ENCODE measurements at places on chromosomes 2 and 18.

DNA sequence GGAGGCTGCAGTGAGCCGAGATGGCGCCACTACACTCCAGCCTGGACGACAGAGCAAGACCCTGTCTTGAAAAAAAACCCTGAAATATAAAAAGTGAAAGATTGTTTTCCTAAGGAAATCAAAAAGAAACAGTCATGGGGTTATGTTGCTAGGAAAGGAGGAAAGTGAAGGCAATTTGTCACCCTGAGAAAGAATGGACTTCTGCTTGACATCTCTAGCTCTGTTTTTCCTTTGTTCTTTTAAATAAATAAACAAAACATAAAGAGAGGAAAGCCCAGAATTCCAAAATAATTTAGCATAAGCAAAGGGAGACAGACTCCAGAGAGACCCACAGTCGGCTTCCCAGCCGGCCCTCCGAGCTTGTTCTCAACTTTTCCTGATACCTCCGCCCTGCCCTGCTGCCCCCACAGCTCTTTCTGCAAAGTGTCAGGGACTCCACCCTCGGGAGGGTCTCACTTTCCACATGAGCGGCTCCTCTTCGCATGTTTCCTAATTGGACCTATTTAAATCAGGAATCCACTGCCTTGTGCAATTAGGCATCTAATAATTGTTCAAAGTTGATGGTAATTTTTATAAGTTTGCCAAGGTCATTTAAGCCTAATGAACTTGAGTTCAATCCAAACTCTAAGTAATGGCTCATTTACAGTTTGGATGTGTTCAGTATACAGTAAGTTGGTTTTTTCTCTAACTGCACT is 49.8 kb upstream of the COPS8 start:
- no peak for DNase-seq

GRCh38 chr2:231583982-231584381 is 8.7 kb upstream of the TEX44 start:
- no peak for DNase-seq

DNA sequence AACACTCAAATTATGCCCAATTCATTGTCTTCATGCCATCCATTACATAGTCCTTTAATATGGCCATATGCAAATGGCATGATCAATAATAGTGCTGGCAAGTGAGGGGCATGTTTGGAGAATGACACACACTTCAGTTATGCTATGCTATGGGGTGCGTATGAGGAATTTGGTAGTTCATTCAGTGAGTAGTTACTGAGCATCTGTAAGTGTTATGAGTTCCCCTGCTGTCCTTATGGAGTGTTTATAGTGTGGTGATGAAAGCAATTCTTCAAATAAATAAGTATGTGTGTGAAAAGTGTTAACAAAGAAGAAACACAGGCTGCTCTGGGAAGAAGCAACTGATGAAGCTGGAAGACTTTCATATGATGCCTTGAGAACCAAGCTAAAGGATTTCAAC is 383.7 kb upstream of the SLC14A2 start:
- DNase-seq, result no peak

DNA sequence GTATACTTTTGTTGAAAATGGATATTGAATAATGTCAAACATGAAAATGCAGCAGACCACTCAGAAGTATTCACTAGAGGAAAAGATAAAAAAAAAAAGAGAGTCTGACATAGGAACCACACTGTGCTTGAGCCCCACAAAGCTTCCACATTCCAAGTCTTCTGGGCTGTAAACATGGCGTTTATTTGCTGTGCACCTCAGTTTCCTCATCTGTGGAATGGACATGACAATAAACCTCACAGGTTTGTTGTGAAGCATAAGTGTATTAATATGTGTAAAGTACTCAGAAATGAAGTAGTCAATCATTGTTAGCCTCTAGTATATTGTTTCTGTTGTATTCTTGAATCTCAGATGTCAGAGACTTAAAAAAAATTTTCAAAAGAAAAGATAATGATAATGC is 525.8 kb upstream of the NRP2 start:
- no peak for DNase-seq

DNA sequence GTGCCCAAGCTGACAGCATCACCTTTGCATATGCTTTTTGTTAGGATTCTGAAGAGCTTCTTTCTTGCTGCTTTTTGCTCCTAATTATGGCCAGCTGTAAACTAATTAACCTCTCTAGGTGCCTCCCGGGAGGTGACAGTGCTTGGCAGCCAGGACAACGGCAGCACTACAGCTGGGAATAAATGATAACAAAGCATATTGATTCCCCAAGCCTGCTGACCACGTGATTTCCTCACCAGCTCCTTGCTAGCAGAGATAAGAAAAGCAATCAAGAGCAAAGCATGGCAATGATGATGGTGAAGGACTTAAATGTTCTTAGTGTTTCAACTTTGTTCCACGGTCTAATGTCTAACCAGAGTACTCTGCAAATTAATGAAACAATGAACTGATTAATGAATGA is 1074.4 kb upstream of the GYPC start:
- no peak for DNase-seq

- no peak for DNase-seq
Measured at GRCh38 chr18:58580078-58580477, 48.8 kb downstream of the ALPK2 start.

GRCh38 chr2:105809097-105809473 is 64.4 kb downstream of the NCK2 start:
- DNase-seq, result no peak

DNA sequence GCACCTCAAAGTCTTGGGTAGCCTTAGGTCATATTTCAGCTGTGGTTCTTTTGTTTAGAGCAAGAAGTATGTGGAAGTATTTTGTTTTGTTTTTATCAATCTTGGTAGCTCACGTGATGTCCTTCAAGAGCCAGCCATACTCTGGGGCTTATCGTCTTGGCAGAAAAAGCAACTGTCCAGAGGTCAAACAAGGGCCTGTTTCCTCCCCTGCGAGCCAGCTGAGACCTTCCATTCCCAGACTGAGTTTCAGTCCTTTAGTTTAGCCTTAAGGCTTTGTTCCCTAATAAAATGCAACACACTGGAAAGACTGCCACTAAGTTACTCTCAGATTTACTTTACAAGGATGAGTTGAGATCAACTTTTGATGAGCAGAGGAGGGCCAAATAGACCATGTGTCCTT is 63.5 kb downstream of the TXNL1 start:
- no peak for DNase-seq

DNA sequence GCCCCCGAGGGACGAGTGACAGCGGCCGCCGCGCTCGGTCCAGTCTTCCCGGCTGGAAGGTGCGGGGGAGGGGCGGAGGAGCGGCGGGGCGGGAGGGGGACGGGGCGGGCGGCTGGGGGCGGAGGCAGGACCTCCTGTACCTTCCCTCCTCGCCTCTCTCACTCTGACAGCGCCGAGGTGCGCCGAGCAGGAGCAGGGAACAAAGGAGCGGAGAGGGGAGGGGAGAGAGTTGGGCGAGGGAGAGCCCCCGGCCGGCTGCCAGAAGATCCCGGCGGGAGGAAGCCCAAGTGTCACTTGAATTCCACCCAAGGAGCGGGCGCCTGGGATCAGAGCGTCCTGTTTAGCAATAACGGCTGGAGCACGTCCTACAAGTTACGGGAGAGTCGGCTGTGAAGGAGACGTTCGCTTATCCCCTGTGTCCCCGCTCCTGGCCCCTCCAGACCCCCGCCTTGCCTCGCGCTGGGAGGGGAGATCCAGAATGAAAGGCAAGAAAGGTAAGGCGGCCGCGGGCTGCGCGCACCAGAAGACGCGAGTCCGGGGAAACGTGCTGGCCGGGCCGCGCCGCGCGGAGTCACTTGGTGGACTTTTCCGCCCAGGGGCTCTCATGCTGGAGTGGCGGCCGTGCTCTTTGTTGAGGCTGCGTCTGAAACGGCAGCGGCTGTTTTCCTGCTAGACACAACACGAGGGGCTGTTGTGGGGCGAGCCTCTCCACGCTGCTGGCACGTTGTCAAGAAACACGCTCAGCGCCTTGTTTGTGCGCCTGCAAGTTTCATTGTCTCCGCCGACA is at the start of gene TGIF1:
TGIF1 (plus strand) TSS at position 161 of the 787 bp plus-strand sequence; CDS start at position 479, 318 bp downstream.
- DNase-seq, result peak; percentile 56

- no peak for DNase-seq
Measured at GRCh38 chr2:1854729-1855547, 110.6 kb upstream of the PXDN start.

DNA sequence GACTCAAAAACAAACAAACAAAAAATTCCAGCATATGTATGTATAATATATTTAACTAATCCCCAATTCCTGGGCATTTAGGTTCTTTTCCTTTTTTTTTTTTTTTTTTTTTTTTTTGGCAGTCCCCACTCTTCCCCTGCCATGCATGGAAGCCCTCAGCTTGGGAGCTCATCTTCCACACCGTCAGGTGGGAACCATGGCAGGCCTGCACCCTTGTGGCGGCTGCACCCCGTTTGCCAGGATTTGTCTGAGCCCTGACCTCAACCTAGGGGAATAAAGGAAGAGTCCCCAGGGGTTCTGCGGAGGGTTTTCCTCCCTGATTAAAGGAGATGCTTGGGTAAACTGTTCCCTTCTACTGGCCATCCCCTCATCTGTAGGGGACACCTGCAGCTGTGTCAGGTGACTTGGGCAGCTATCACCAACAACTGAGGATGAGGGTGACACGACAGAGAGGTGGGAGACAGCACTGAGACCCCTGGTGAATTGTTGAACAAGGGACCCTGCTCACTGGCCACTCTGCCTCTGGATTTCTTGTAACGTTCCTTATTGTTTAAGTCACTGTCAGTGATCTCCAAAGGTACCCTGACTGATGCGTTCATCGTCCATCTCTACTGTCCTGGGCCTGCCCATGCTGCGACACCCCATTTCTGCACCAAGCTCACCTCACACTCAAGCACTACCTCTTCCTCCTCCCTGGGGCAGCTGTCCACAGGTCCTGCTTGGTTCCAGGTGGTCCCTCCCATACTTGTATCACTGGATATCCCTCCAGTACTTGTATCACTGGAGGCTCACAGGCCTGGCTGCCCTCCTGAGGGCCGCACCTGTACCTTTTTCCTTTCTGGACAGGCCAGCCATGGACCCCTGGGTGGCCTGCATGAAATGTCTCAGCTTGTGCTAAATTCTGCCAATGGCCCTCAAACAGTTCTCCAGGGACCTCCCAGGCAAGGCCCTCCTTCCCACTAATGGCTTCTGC is 14.5 kb downstream of the TMEM185B start:
- DNase-seq, result no peak

DNA sequence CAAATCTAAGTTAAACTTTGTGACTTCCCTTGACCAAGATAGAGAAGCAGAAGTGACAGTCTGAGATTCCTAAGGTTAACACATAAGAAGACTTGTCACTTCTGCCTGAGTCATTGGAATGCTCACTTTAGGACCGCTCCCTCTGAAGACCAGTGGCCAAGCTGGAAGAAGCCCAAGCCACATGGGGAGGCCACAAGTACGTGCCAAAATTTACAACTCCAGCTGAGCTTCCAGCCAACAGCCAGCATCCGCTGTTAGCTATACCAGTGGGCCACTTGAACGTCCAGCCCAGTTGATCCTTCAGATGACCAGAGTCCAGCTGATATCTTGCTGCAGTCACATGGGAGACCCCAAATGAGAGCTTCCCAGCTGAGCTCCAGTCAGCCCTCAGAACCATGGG is 18.1 kb upstream of the ANTXR1 start:
- DNase-seq, result no peak

DNA sequence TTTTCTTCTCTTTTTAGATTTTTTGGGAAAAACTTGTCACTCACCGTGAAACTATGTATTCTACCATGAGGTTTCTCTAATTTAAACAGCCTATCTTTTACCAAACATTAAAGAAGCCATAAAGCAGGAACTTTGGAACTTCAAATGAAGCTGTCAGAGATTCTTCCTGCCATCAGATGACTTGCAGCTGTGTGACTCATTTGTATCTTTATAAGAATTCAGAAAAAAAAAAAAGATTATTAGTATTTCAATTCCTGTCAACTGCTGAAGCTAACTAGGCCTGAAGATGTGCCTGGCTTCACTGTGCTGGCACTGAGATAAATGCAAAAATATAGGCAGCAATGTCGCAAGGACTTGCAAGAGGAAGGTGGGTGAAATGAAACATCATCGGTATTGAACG is 1399.1 kb upstream of the PIK3C3 start:
- no peak for DNase-seq

DNA sequence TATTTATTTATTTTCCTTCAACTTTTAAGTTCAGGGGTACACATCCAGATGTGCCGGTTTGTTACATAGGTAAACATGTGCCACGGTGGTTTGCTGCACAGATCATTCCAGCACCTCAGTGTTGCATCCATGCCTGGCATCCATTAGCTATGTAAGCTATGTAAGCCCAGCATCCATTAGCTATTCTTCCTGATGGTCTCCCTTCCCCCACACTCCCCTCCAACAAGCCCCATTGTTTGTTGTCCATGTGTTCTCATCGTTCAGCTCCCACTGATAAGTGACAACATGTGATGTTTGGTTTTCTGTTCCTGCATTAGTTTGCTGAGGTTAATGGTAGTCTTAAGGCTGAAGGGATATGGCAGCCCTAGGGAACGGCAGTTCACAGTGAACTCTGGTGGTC is 203.4 kb downstream of the CTNNA2 start:
- no peak for DNase-seq

DNA sequence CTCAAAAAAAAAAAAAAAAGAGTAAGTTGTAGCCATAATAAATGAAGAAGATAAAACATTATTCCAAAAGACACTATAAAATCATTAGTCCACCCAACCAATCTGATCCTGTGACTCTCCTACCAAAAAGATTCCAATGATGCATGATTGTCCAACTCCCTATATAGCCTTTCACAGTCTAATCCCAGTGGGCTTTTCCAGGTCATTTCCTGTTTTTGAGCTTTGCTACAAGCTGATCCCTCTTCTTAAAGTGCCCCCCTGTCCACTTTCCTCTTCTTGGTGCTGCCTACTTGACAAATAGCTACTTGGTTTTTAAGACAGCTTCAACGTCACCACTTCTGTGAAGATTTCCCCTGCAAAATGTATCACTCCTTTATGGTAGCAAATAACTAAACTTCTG is 88.4 kb downstream of the SEMA4F start:
- DNase-seq, result no peak

DNA sequence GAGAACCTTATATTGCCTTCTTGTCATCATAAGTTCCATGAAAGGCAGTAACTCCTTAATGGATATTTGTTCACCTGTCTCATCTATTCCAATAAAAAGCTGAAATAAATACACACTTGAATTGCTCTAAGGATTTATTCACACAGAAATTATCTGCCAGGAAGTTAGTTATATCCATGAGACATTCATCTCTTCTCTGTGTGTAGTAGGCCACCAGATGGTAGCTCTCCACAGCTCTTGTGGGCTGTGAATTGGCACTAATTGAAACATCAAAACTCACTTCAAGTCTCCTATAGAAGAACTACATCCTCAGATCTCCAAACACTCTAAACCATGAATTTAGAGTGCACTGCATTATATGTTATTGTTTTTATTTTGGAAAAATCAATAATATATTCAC is 189.6 kb downstream of the DSC3 start:
- DNase-seq, result no peak

GRCh38 chr18:11470941-11471340 is 138.5 kb upstream of the SLC35G4 start:
- no peak for DNase-seq

GRCh38 chr2:169714699-169715098 is 18.9 kb upstream of the KLHL23 start:
- DNase-seq, result no peak

GRCh38 chr2:216652566-216652965 is 19.3 kb downstream of the IGFBP2 start:
- no peak for DNase-seq
